ENCODE measurements at places on chromosomes 13 and 19.

- no peak for DNase-seq
Observed at GRCh38 chr19:55149078-55150003, at the start of gene TNNT1. TNNT1 (minus strand) TSS chr19:55149206; CDS start chr19:55147157, 2,049 bp downstream.

GRCh38 chr13:24279327-24280110, 29.9 kb upstream of the C1QTNF9 start:
- DNase-seq: no peak

GRCh38 chr13:26946684-26947343, 186.2 kb upstream of the GPR12 start:
- DNase-seq: peak; percentile 43

DNA sequence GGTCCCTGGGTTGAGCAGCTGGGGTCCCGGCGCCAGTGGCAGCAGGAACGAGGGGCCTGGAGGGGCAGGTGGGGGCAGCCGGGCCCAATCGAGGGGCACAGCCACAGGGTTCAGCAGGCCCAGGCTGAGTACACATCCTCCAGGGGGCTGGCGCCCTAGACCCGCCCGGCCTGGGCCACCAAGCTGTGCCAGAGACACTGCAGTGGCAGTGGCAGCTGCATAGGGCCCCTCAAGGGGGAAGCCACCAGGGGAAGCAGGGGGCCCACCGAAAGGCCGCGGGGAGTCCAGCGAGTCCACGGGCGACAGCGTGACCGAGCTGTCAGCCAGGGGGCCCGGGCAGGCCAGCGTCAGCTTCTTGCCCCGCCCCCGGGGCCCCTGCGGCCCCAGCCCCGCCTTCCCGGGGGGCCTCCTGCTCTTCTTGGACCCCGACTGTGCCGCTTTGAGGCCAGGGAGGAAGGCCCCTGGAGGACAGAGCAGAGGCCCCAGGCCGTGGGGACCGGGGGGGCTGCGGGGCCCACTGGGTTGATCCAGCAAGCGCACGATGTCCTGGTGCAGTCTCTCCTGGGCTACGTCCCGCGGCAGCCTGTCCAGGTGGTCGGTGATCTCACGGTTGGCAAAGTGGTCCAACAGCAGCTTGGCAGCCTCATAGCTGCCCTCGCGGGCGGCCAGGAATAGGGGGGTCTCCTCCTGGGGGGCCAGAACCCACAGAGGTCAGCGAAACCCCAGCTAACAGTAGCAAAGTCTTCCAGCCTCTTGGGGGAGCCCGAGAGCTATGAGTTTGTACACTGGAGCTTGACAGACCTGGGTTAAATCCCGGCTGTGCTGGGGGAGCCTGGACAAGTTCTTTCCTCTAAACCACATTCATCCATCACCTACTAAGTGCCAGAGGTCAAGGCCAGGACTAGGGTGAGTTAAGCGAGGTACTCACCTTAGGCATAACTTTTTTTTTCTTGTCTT, 39.5 kb downstream of the NOTCH3 start:
- DNase-seq: peak; percentile 65

- DNase-seq: no peak
Observed at GRCh38 chr13:32624441-32624840, 38.2 kb downstream of the PDS5B start.

GRCh38 chr19:1085676-1086442, 9.3 kb downstream of the POLR2E start:
- DNase-seq: no peak
